Stimulated activated CD4-positive, alpha-beta T cell treated with anti-CD3 and anti-CD28 coated beads, Interleukin-15, amount 100 ng/mL, for 24 hours (primary cell): ENCODE measurements at places on chromosomes 6 and 20.

GRCh38 chr20:44357020-44357419, 1.5 kb downstream of the HNF4A start:
- no peak for DNase-seq

GRCh38 chr20:59718751-59719150, 114.4 kb downstream of the PHACTR3 start:
- no peak for DNase-seq

DNA sequence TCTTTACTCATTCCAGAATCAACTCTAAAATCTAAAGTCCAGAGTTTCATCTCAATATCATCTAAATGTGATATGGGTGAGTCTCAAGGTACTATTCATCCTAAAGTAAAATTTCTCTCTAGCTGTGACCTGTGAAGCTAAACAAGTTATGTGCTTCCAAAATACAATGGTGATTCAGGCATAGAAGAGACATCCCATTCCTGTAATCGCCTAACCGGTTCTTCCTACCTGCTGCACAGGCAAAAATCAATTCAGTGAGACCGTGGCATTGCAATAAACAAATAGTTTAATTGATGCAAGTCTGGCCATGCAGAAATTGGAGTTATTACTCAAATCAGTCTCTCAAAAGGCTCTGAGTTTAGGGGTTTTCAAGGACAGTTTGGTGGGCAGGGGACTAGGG, 232.8 kb downstream of the UBE3D start:
- DNase-seq = no peak

DNA sequence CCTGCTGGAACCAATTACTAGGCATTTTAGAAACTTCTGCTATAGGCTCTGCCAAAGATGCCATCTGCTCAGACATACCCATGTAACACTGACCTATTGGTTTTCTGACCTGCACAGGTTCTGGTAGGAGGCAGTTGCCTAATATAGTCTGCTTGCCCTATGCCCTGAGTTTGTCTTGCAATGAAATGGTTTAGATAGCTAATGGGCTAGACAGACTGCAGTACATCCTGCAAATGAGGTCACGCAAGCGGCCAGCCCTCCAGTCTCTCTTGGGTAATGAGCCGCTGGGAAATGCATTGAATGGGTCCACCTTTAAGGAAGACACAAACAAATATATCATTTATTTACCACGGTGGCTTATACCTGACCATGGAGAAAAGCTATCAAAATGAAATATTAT, 90.6 kb upstream of the B3GAT2 start:
- DNase-seq = no peak

- DNase-seq = no peak
Measured at GRCh38 chr20:18055261-18055660, 2.5 kb downstream of the OVOL2 start.

DNA sequence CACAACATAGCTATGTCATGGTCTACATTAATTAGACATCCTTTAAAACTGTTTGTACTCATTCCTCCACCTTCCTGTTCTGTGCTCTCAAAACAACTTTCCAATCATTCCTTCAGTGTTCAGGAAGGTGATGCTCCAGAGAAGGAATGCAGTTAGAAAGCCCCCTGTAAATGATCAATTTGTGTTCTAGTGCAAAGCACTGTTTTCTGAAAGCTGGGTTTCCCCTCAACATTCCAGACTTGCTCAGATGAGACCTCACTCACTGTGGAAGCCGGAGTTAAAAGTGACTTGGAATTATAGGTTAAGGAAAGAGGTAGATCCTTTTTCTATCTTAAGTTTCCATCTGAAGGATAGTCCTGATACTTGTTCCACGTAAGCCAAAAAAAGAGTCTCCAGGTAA, 95.9 kb downstream of the BMP2 start:
- DNase-seq = no peak

- DNase-seq = no peak
Measured at GRCh38 chr20:63924241-63924640, 29.3 kb downstream of the DNAJC5 start.
